Central memory CD4-positive, alpha-beta T cell (primary cell): ENCODE measurements at places on chromosomes 3 and 15.

- peak; percentile 77 for DNase-seq
These were observed 4.6 kb upstream of the TBL1XR1 start for GRCh38 chr3:177201700-177202397.

DNA sequence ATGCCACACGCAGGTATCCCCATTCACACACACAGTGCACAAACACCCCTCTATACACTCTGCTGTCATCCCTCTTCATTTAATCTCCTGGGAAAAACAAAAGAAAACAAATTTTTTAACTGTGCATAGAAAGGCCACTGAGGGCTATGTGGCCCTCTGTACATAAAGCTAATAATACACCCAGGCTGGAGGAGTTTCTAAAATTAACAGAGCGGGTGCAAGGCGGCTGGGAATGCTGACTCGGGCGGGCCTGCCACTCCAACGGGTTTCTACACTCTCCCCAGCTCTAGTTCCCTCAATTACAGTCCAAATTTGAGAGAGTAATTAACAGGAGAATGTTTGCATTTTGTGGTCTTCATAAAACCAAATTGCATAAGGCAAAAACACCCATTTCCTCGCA is 23.1 kb downstream of the HCN4 start:
- DNase-seq, result no peak

GRCh38 chr3:175980486-175981090 is 1121.5 kb downstream of the NAALADL2 start:
- DNase-seq, result no peak

DNA sequence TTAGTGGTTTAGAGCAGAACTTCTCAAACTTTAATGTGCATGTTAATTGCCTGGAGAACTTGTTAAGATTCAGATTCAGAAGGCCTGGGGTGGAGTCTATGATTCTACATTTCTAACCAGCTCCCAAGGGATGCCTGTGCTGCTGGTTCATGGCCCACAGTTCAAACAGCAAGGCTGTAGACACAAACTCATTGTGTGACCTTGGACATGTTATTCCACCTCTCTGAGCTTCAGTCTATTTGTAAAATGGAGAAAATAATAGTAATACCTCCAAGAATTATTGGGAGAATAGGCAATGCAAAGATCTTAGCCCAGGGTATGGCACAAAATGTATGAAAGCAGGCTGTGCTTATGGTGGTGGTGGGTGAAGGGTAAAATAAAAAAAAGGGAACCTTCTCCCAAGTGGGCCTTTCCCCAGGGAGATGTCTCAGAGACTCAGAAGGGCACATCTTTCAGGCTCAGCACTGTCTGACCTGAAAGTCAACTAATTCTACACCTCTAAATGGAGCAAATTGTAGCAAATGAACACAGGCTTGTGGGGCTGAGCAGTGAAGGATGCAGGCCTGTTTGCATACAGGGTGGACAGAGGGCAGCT is 176.0 kb upstream of the TRIM42 start:
- no peak for DNase-seq

GRCh38 chr3:171446801-171447578 is 13.2 kb downstream of the TNIK start:
- DNase-seq, result no peak

DNA sequence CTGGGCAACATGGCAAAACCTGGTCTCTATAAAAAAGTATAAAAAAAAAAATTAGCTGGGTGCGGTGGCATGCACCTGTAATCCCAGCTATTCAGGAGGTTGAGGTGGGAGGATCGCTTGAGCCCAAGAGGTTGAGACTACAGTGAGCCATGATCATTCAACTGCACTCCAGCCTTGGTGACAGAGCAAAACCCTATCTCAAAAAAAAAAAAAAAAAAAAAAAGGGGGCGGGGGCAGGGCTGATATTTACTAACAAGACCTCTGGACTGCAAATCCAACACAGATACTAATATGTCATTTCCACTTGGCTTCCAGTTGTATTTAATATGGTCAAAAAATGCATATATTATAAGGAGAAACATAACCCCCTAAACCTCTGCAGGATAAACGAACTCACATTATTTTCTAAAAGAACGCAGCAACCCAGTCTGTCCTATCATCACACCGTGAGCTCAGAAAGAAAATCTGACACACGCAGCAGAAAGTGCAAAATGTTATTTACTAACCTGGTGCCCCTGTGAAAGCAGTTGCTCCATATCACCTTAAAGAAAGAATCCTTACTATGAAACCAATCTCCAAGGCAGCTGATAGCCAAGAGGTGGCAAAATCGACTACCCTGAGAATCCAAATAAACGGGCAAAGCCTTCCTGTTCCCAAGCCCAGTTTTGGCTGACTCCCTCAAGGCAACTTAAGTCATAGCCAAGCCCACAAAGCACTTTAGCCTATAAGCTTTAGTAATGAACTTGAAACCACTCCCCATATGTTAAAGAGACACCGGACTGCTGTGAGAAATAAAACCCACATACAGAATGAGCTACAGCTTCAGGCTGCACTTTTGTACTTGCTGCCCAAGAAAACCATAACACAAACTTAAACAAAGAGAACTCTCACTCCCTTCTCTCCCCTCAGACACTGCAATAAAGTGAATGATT is 39.3 kb downstream of the PLD1 start:
- no peak for DNase-seq

- no peak for DNase-seq
These were observed 72.8 kb downstream of the PPM1L start for GRCh38 chr3:160828880-160829279.

DNA sequence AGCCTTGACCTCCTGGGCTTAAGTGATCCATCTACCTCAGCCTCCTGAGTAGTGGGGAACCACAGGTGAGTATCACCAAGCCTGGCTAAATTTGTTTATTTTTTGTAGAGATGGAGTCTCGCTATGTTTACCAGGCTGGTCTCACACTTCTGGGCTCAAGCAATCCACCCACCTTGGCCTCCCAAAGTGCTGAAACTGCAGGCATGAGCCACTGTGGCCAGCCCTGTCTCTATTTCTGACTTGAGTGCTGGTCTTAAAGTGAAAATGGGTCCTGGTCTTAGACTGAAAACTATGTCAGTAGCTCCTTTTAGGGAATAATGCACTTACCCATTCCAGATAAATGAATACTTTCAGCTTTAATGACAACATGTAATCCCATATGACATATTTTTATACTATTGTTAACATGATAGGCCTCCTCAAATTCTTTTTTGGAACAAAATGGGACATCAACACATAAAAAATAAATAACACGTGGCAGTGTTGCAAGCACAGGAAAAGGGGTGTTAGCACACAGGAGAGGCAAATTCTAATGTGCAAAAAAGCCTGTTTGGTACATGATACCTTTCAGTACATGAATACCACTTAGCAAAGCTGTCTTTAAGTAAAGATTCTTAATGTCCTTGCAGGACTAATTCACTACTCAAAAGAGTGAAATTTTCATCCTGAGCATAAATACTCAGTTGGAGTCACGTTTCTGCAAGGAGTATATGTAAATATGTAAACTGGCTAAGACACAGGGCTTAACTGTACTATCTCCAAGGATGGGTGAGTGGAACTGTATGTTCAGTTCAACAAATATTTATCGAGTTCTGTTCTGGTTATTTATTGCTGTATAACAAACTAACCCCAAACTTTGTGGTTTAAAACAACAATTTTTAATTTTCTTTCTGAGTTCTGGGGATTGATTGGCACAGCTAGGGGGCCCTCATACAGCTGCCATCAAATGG is 194.7 kb downstream of the NR1D2 start:
- DNase-seq, result no peak

- peak; percentile 57 for DNase-seq
These were observed 64.1 kb upstream of the KLHL25 start for GRCh38 chr15:85858586-85859375.

GRCh38 chr3:2790266-2790815 is 319.8 kb downstream of the IL5RA start:
- no peak for DNase-seq

GRCh38 chr15:42182328-42182886 is 25.7 kb downstream of the VPS39 start:
- no peak for DNase-seq

GRCh38 chr15:70584441-70584837 is 178.9 kb downstream of the UACA start:
- no peak for DNase-seq

DNA sequence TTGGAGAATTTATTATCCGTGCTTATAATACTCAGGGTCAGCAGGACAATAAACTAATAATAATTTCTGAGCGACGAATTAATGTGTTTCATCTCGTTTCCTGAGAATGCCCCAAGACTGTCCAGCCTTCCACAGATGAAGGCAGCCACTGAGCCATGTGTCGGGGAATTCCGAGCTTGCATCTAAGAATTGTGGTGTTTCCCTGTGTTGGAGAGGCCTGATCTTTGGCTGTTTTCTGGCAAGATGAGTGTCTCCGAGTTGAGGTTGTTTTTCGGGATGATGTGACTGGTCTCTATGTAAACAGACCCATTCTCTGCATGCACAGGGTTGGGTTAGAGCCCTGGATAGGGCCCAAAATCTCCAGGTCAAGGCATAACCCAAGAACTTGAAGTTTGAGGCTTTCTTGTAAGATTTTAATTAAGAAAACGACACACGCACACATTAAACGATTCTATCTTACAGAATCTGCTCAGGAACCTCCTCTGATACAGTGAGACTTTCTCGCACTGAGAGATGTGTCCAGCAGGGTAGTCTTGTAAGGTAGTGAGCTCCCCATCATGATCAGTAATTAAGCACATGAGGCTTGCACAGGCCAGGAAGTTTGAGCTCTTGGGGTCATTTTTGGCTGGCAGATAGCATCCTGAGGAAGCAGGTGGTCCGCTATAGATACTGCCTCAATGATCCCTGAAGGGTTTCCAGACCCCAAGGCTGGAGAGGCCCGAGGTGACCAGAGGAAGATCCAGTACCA is 14.4 kb downstream of the FGD5 start:
- no peak for DNase-seq

- no peak for DNase-seq
These were observed 179.9 kb downstream of the ZIC1 start for GRCh38 chr3:147589016-147589415.

- DNase-seq, result no peak
These were observed 1.4 kb downstream of the FOXP1 start for GRCh38 chr3:71582036-71582611.

GRCh38 chr3:147688868-147689267 is 279.7 kb downstream of the ZIC1 start:
- no peak for DNase-seq

GRCh38 chr3:180181387-180181786 is 144.7 kb upstream of the PEX5L start:
- no peak for DNase-seq

GRCh38 chr3:12307136-12307535 is 18.3 kb downstream of the PPARG start:
- no peak for DNase-seq

GRCh38 chr3:190809351-190809750 is 53.1 kb downstream of the GMNC start:
- DNase-seq, result no peak

DNA sequence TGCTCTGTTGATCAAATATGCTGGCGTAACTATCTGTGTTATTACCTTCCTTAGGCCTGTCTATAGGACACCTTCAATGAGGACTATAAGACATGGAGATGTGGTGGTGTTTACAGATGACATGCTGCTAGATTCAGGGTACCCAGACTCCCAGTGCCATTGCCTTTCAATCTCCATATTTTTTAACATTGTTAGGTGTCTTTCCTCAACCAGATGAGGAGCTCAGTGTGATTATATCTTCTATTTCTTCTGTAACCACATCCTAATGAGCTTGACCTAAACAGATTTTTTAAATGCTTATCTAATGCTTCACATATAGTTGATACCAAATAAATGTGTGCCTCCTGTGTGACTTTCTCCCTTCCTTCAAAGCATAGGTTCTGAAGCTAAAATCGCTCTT is 730.1 kb upstream of the NR2F2 start:
- no peak for DNase-seq

GRCh38 chr15:67359431-67360079 is 105.0 kb downstream of the IQCH start:
- DNase-seq, result no peak

DNA sequence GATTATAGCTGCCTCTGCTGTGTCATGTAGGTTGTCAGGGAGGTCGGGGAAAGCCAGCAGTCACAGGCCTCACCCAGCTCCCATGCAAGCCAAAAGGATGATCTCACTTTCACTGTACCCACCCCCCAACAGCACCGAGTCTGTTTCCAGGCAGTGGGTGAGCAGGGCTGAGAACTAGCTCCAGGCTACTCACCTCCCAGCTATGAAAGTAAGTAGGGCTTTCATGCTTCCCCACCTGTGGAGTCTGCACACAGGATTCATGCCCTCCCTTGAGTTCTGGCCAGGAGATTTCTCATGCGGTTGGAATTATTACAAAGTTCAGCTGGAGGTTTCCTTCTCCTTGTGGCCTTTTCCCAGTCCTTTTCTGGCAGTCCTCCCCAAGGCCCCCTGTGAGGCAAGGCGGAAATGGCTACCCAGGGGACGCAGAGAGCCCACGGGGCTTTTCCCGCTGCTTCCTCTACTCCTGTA is 356.2 kb downstream of the SV2B start:
- DNase-seq, result no peak

DNA sequence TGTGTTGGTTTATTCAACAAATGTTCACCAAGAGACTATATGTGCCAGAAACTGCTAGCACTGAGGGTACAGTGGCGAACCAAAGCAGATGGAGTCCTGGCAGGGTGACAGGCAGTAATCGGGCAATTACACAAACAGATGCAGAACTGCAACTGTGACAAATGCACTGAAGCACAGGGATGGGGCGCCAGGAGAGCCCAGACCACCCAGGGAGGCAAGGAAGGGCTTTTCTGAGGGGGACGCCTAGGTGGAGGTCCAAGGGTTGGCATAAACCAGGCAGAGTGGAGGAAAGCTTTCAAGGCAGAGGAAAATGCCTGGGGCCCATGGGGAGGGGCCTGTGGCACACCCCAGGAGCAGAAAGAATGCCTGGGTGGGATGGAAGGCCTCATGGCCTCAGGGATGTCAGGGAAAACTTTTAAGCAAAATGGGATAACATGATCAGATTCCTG is 5.5 kb downstream of the DIS3L start:
- DNase-seq, result no peak

GRCh38 chr15:48628832-48629231 is 16.7 kb downstream of the FBN1 start:
- no peak for DNase-seq

- no peak for DNase-seq
These were observed 30.0 kb downstream of the SHQ1 start for GRCh38 chr3:72818092-72818773.

GRCh38 chr15:66834881-66835878 is 133.1 kb downstream of the SMAD6 start:
- no peak for DNase-seq

GRCh38 chr3:99874237-99875002 is 56.8 kb downstream of the CMSS1 start:
- no peak for DNase-seq
